ENCODE measurements at places on chromosomes 12 and 14.

GRCh38 chr12:110791589-110791988 lies 48.9 kb upstream of the PPP1CC start:
- DNase-seq: no peak

DNA sequence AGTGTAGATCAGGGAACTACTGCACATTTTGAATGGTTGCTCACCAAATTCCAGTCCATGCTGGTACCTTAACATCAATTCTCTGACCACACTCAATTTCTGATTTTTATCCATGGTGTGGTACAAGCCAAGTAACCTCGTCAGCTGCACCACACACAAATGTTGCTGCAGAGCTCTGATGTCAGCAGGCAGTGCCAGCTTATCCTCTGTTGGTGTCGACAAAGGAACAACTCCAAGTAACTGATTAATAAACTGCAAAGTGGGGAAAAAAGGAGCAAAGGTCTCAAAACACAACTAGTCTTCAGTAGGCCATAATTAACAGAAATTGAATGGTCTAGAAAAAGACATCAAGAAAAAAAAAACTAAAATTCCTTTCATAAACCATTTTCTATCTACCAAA lies 47.4 kb downstream of the NAA25 start:
- DNase-seq: no peak

DNA sequence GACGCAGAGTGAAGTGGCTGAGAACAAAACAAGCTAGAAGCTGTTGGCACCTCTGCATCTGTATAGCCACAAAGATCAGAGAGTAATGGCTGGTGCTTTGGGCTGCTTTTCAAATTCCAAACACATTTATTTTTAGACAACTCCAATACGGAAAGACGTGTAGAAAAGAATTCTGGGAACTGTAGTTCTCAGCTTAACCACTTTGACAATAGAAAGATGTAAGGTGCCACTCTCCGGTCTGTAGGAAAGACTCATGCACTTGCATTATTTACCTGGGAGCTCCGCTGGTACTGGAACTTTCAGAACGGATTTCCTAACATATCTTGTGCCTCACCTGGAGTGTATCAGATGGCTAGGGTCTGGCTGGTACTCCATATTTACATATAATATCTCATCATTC lies 1.8 kb upstream of the OR4K2 start:
- no peak for DNase-seq

DNA sequence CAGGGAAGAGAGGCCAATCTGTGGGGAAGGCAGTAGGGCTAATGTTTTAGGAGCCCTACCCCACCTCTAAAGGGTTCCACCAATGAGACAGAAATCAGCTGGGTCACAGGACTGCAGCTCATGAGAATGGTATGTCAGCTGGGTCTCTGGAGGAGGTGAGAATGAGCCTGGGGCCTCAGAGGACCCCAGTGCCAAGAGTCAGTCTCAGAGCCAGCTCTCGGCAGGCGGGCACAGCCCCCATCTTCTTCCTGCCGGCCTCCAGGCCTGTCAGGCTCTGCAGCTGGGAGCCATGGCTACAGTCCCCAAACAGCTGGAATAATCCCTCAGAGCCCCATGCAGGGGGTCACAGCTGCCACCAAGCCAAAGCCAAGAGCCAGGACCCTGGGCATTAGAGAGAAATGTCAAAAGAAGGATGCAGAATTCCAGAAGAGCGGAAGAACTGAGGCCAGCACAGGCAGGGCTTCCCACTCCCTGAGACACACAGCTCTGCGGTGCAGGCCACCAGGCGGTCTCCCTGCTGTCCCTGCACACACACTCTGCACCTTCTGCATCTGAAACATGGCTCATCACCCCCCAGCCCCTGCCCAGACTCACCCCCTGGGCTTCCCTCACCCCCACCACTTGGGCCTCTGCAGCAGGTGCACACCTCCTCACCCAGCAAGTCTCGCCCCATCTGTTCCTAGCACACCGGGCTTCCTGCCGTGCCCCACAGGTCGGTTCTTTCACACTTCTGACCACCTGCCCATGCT lies 26.0 kb downstream of the ITPK1 start:
- DNase-seq: no peak

GRCh38 chr14:74702293-74702692 lies 10.6 kb downstream of the AREL1 start:
- no peak for DNase-seq

DNA sequence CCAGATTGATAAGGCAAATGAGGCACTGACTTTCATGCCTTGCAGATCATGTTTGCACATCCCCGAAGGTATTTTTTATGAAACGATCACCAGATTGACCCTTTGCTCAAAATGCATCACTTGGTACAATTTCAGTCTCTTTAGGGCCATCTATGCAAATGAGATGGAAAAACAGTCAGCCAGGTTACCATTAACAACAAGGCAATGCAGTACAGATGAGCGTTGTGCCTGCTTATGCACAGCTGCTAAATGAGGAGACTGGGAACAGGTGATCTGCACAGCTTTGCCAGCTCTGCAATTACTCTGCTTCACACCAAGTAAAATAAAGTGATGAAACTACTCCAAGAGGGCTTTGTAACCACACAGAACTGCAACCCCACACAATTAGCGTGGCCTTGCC lies 26.1 kb upstream of the PLEKHG7 start:
- no peak for DNase-seq

GRCh38 chr12:132245521-132246101 lies 83.8 kb downstream of the GALNT9 start:
- DNase-seq: no peak

- DNase-seq: no peak
These were observed 1.1 kb upstream of the CATSPERB start for GRCh38 chr14:91732859-91733477.

- no peak for DNase-seq
These were observed 148.4 kb downstream of the ALG10B start for GRCh38 chr12:38465020-38465419.

GRCh38 chr12:462936-463705 lies 3.4 kb downstream of the B4GALNT3 start:
- DNase-seq: no peak

GRCh38 chr12:103503546-103504480 lies 8.0 kb upstream of the C12orf42 start:
- DNase-seq: no peak

DNA sequence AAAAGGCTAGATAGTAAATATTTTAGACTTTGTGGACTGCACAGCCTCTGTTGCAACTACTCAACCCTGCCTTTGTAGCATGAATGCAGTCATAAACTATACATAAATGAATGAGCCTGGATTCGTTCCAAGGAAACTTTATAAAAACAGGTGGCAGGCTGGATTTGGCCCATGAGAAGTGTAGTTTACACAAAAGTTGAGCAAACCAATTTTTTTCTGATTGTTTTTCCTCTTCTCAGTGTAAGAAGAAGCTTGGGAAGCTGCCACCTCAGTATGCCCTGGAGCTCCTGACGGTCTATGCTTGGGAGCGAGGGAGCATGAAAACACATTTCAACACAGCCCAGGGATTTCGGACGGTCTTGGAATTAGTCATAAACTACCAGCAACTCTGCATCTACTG lies 9.5 kb downstream of the OAS1 start:
- no peak for DNase-seq

- DNase-seq: no peak
These were observed 21.9 kb upstream of the CCDC196 start for GRCh38 chr14:66464261-66464660.

GRCh38 chr12:89707703-89708564 lies 704 bp downstream of the ATP2B1 start:
- DNase-seq: no peak

DNA sequence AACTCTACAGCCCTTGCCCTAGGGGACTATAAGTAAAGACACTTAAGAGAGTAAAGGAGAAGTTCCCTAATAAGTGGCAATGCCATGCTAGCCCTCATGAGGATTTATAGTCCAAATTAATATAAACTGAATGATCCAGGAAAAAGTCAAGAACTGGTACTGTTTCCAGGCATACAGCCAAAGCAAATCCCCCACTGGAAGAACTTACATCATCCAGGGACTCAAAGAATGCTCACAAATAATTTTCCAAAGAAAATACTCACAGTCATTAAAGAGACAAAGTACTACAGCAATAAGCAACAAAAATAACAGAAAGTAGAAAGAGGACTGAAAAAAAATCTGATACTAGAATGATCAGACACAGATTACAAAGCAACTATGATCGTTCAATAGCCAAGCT lies 79.7 kb upstream of the RAP1B start:
- no peak for DNase-seq

DNA sequence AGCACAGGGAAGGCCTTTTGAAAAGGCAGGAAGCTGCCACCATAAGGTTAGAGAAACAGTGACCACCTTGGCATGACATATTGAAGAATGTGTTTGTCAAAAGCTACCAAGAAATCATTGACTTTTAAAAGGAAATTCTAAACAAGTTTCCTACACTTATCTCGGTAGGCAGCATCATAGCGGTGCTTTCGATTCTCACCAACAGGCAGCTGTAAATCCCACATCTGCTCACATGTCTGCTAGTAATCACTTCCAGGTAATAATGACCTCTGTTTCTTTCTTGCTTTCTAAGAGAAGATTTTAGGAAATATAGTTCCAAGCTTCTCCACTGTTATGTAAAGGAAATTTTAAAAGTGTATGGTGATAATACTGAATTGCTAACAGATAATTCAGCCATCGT lies 821.1 kb upstream of the FOXG1 start:
- DNase-seq: no peak

DNA sequence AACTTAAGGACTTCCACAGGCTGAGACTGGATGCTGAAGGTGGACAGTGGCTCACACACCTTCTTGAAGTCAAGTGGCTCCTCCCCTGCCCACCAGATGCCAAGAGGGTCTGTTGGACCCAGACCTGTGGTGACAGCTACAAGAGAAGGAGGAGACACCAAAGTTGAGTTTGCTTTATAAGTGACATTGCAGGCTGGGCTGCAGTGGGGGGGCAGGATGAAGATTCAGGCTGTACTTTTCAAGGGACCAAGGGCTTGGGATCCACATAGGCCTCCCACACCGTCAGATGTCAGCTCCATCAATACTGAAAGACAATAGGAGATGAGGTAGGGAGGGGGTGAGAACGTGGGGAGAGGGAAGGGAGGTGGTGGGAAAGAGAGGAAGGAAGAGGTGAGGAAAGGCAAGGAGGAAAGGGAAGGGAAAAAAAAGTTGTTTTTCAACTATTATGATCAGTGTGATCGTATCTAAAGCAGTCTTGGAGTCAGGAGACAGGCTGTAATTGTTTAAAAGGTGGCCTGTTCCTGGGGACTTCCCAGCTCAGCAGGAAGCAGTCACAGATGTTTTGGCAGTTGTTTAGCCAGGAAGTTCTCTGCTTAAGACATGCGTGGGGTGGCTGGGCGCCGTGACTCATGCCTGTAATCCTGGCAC lies 84.1 kb upstream of the RESF1 start:
- peak; percentile 31 for DNase-seq

- no peak for DNase-seq
These were observed 8.6 kb upstream of the ARPC3 start for GRCh38 chr12:110458756-110459155.

DNA sequence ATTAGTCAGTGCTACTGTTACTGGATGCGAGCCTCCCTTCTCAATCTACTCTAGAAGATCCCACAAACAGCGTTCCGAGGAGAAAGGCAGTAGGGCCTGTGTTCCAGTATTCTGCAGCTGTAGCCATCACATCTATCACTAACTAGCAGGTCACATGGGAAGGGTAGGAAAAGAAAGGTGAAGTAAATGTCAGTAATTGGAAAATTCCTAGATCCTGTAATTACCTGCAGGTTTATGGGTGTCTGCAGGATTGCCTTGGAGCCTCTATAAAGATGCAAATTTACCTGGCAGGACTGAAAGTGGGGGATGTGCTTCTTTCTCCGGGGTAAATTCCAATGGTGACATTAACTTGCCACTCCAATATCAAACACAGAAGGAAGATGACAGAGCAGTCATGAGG lies 77.8 kb downstream of the FERMT2 start:
- DNase-seq: no peak

DNA sequence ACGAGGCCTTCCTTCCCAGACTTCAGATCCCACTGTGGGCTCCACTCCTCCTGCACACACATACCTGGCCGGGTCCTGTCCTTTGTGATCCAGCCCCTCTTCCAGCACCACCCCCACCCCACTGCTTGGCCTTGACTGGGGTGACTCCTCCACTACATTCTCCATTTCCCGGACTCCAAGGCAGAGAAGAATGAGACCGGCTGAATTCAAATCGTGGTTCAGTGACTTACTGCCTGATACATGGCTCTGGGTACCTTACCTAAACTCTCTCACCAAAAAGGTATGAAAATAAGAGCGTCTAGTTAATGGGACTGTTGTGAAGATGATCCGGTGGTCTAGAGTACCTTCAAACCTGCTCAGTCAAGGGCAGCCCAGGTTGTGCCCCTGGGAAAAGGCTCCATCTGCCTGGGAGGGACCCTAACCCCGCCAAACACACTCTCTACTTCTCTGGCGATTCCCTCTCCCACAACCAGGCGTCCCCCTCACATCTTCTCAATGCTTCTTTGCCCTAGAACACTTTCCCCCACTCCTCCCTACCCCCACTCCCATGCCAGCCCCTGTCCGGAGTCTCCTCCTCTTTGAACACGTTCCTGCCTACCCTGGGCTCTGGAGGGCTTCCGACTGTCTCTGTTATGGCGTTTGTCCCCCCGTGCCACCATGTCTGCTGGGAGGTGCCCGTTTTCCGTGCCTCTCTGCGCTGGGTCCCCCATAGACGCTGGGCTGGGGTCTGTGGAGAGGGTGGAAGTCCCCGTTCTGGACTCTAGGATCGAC lies 1.5 kb upstream of the ZBTB42 start:
- no peak for DNase-seq

DNA sequence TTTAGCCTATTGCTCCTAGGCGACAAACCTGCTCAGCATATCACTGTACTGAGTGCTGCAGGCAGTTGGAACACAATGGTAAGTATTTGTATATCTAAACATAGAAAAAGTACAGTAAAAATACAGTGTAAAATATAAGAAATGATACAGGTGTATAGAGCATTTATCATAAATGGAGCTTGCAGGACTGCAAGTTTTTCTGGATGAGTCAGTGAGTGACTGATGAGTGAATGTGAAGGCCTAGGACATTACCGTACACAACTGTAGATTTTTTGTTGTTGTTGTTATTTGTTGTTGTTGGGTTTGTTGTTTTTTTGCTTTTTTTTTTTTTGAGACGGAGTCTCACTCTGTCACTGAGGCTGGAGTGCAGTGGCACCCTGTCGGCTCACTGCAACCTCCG lies 33.4 kb downstream of the PNMA1 start:
- no peak for DNase-seq

DNA sequence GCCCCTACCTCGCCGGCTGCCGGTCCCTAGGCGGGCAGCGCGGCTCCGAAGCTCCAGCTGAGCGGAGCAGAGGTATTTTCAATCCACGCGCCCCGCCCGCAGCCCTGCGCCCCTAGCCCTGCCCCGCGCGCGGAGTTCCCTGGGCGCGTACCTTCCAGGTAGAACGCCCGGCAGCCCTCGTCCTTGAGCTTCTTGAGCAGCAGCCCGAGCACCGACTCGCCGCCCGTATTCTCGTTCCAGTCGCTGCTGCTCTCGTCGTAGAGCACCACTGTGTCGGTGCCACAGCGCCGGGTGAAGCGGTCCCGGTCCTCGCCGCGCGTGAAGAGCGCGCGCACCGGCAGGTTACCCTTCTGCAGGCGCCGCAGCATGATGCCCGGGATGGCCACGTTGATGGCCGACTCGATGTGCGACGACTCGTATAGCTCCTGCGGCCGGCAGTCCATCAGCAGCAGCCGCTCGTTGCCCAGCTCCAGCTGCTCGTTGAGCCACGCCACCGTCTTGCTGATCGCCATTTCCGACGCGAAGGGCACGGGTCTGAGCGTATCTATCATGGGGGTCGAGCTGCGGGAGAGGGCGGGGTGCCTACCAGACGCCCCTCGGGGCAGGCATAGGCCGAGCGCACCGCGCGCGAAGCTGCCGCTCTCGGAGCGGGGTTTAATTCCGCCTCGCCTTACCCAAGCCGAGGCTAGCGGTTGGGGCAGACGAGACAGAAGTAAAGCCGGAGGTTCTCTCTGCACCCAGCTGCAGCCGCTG lies 636 bp downstream of the DUSP6 start:
- DNase-seq: no peak
